ENCODE measurements at places on chromosomes 5 and 9.

GRCh38 chr9:136512651-136513071 is 29.8 kb upstream of the SEC16A start:
- DNase-seq = no peak

DNA sequence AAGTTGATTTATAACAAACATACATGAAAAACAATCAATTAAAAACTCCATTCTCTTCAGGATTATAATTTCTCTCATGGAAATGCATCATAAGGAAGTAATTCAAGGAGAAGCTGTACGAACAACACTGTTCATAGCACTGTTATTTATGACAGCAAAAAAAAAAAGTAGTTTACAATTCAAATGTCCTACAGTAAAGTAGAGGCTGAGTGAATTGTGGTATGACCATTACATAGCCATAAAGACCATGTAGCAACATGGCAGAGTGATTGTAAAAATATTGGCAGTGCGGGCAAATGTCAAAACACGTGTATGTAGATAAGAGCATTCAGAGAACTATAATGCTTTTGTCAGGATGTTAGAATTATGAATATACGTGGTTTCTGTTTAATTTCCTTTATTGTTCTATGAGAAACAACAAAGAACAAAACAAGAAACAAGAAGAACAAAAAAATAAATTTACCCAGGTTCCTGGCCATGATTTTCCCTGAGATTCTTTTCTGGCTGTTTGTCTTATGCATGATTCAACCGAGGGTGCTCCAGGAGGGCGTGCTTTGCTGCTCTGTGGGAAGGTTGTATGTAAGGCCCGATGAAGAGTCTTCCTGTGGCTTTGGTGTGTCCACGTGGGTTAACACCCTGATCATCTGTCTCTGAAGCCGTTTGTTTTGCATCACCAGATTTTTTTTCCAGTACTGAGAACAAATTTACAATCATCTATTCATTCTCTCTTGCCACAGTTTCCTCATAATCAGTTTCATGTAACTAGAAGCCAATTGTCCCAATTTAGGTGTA is 28.8 kb downstream of the GCNT4 start:
- no peak for DNase-seq

DNA sequence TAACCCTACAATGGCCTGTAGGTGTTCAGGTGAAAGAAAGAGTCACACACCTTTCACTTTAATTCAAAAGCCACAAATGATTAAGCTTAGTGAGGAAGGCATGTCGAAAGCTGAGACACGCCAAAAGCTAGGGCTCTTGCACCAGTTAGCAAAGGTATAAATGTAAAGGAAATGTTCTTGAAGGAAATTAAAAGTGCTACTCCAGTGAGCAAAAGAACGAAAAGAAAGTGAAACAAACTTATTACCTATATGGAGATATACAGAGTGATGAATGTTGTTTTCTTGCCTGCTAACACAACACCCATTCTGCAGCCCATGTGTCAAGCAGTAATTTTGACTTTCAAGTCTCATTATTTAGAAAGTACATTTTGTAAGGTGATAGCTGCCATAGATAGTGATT is 254.2 kb upstream of the SLC24A2 start:
- no peak for DNase-seq

DNA sequence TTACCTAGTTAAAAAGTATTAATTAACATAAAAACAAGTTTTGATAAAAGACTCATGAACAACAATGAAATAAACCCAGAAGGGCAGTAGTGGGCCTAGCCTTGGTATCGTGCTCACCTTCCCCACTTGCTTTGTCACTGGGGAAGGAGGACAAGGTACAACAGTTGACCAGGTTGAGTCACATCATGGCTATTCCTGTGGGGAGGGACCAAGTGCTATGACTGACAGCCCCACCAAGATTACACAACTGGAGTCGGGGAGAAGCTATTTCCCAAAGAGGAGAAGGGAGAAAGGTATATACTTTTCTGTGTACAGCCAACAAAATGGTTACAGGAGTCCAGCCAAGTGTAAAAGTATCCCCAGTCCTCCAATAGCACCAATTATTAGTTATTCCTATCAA is 251.3 kb upstream of the RFX3 start:
- no peak for DNase-seq

- no peak for DNase-seq
Observed at GRCh38 chr9:136609160-136609475, 53.6 kb upstream of the EGFL7 start.

- DNase-seq = no peak
Observed at GRCh38 chr5:73668486-73669111, 42.6 kb downstream of the ARHGEF28 start.

GRCh38 chr5:127839496-127840197 is 136.5 kb downstream of the CCDC192 start:
- DNase-seq = no peak

DNA sequence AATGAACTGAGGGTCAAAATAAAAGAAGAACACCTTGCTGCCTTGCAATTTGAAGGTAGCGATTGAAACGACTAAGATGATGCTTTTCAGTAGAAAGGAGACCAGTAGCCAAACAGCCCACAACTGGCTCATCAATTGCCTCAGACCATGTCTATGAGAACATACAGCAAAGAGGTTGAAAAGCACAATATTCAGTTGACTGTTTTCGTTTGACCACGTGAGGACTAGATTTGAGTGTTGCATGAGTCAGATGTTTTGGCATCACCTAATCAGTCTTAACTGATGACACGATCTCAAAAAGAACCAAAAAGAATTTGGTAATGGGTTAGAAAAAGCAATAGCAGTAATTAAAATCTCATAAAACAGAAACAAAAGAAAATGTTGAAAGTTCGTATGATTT is 82.7 kb upstream of the IL7R start:
- DNase-seq = no peak

DNA sequence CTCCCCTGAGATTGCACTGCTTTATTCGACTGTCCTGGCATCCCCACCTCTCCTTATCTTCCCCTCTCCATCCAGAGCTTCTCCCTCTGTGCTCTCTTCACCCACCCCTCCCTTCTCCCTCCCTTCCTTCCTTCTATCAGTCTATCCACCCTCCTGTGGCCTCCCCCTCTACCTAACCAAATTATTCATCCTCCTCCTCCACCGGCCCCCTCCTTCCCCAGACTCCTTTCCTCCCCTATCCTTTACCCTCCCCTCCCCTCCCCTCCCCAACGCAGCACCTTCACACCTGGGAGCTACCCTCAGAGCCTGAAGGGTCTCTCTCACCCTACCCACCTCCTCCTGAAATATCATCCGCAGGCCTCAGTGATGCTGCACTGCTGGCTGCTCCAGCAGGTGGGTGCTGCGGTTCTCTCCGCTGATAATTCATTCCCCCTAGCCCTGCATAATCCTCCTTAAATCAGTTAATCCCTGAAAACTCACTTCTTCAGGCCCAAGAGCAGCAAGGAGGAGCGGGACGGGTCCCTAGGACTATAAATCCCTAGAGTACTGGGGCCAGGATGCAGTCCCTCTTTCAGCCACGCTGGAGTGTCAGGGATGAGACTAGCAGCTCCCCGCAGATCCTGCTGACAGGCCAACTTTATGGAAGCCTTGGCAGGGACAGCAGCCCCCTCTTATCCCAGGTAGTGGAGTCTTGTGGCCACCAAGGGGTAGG is 97.8 kb downstream of the PCDH1 start:
- DNase-seq = no peak

- DNase-seq = no peak
Observed at GRCh38 chr9:91868732-91869391, 81.2 kb downstream of the ROR2 start.

DNA sequence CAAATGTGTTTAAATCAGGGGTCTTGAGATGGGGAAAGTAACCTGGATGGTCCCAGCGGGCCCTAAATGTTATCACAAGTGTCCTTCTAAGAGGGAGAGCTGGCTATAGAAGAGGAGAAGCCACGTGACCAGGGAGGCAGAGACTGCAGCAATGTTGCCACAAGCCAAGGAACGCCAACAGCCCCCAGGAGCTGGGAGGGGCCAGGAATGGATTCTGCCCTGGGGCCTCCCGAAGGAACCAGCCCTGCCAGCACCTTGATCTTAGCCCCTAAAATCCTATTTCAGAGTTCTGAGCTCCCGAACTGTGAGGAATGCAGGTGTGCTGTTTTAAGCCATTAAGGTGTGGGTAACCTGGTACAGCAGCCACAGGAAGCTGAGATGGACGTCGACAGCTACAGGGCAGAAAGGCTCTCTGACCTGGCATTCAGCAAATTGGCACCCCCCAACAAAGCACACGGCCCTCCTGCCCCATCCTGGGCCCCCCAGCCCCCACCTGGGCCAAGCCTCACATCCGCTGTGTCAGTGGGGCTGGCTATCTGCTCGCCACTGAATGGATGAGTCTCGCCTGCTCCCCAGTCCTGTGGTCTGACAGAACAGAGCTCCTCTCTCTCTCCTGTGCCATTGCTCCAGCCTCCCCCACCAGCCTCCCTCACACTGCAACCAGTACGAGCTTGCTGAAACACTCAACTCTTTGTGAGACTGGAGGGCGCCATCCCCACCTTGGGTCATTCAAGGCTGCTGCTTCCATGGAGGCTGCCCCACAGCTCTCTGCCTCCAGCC is 78.8 kb downstream of the ADAMTS2 start:
- DNase-seq = no peak

GRCh38 chr5:151015974-151016587 is 4.3 kb upstream of the GPX3 start:
- no peak for DNase-seq

GRCh38 chr5:151357792-151358191 is 10.4 kb upstream of the SLC36A2 start:
- no peak for DNase-seq

DNA sequence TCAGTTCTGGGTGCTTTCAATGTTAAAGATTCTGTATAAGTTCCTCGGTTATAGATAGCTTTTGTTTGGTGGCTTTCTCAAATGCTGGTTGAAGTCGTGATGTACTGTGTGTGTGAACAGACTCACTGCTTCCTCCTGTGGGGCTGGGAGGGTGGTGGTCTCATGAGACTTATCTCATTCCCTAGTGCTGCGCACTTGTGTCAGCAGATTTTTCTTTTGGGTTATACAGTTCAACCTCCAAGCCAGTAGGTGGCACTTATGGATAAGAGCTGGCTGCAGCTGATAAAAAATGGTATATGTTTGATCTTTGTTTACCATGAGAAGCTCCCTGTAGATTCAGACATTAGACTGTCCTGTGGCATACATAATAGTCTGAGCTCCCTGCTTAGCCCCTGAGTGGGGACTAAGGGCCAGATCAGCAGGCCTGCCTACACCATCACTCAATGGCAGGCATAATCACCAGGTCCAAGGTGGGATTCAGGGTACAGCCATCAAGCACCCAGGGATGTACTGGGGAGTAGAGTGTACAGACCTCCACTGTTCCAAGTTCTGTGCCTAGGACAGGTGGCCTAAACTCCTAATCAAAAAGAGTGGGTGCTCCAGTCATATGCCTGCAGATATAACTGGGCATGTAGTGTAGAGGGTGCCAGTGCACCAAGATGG is 174.2 kb downstream of the OXCT1 start:
- no peak for DNase-seq

DNA sequence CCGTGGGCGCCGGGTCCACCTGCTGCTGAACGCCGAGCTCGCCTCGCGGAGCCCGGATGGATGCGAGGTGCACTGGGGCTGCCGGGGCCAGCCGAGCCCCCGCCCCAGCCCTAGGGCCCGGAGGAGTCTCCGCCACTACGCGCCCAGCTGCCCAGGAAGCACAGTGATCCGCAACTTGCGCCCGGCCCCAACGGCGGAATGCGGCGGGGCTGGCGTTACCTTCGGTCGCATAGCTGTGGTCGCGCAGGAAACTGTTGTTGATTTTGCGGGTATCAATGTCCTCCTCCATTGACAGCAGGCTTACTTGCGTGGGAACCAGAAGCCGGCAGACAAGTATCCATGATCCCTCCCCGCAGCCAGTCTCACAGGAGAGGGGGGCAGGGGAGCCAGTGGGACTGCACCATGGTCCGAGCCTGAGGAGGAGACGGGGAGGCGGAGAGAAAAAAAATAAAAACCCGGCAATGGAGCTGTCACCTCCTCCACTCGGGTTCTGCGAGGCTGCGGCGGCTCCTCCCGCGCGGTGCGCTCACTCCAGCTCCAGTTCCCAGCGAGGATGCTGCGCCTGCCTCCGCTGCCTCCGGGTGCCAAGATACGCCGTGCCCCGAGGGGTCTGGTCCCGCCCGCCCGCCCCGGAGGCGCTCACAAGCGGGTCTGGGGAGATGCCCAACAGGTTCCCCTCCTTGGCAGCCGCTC is 628 bp downstream of the PPP2R2B start:
- no peak for DNase-seq

DNA sequence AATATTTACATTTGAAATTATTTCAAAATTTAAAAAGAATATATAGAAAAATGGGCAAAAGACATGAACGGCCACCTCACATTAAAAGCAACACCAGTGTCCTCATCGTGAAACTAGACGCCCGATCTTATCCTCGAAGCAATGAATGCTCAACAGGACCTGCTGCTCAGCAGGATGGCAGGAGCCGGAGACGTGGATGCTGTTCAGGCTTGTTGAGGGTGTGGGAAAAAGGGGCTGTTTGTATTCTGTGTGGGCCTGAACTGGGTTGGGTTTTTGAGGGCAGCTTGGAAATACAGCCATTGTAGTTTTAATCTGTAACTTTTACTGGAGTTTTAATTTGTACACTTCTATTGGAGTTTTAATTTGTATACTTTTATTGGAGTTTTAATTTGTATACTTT is 20.3 kb downstream of the EXOC3 start:
- no peak for DNase-seq

DNA sequence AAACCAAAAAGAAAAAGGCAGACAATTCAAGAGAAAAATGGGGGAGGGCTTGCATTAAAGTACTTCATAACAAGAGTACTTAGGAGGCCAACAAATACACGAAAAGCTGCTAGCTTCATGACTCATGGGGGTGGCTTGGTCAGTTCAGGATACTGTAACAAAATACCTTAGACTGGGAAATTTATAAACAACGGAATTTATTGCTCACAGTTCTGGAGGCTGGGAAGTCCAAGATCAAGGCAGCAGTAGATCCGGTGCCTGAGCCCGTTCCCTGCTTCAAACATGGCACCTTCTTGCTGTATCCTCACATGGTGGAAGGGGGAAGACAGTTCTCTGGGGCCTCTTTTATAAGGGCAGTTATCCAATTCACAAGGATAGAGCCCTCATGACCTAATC is 111.4 kb downstream of the C9orf50 start:
- no peak for DNase-seq

DNA sequence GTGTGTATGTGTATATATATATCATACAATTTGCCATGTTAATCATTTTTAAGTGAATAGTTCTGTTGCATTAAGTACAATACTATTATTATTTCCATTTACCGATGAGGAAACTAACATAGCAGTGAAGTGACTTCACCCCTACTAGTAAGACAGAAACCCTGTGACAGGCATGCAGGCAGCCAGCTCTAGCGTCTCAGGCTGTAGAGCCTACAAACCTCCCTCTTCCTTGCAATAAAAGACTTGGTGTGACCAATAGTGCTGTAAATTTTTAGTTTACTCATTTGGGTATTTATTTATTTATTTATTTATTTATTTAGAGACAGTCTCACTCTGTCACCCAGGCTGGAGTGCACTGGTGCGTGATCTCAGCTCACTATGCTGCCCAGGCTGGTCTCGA is 24.7 kb downstream of the FNBP1 start:
- DNase-seq = no peak

DNA sequence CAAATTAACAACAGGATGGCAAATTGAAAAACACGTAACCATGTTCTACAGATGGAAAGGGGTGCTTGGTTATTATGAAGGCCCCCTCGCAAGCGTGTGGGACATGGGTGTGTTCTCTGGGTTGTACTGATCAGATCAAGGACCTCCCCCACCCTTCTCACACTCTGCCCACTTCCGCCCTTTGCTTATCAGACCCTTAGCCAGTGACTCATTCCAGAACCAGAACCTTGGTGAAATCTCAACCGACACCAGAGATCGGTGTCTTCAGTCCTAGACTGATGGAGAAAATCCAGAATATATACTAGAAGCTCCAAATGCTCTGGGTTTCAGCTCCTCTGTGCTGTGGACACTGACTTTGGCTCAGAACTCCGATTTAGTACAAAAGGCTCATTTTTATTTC is 64.9 kb downstream of the PTTG1 start:
- DNase-seq = no peak
